ENCODE measurements at places on chromosomes 2 and 18. TPM values are rescaled to one million over a fixed set of nuclear protein-coding genes. Genes with fewer than 3 reads are reported as not detected.
A peak's percentile ranks its signal among the peaks of the same experiment; 100 is the strongest.

GRCh38 chr2:217402761-217403383, 543.0 kb upstream of the TNP1 start:
- DNase-seq: no peak

DNA sequence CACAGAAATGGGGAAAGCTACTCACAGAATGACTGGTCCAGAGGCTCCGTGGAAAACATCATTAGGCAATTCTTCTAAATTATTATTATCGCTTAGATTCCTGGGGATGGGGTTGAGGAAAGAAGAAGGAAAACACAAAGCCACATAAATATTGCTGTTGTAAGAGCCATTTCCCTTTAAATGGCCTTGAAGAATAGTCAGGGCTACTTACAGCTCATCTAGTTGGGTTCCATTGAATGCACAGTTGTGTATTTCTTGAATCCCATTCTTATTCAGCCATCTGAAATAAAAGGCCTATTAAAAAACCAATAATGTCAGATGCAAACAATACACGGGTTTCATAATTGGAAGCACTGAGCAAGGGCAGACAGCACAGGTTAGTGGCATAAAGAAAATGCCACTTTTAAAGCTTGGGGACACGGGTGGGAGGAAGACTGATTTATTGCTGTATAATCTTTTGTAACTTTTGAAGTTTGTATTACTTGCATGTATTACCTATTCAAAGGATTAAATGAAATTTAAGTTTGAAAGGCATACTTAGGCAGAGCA, 171.4 kb downstream of the FSHR start:
- DNase-seq: no peak

The DSC2 gene
- total RNA-seq: not detected

The SP5 gene
- total RNA-seq: not detected

- peak; percentile 36 for DNase-seq
Measured at GRCh38 chr2:195535911-195536522, 121.0 kb upstream of the SLC39A10 start.

- DNase-seq: no peak
Measured at GRCh38 chr18:10789180-10789579, 263.4 kb downstream of the NAPG start.

DNA sequence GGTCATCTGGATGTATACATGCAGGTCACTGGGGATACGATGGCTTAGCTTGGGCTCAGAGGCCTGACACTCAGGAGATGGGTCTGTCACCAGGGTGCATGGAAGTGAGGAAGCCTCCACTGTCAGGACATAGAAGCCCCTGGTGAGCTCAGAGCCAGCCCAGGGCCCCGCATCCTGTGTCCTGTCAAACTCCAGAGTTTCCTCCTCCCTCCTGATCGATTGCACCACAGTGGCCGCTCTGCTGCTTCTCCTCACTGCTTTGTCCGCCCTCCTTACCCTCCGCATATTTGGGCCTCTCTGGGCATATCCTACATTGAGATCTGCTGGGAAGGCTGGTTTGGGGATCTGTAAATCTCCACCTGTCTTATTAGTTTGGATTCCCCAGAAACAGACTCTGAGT, 37.5 kb upstream of the ATG16L1 start:
- DNase-seq: no peak

The EVX2 gene
- total RNA-seq: not detected

The EGR4 gene
- not detected for total RNA-seq

The FAM110C gene
- total RNA-seq: not detected

DNA sequence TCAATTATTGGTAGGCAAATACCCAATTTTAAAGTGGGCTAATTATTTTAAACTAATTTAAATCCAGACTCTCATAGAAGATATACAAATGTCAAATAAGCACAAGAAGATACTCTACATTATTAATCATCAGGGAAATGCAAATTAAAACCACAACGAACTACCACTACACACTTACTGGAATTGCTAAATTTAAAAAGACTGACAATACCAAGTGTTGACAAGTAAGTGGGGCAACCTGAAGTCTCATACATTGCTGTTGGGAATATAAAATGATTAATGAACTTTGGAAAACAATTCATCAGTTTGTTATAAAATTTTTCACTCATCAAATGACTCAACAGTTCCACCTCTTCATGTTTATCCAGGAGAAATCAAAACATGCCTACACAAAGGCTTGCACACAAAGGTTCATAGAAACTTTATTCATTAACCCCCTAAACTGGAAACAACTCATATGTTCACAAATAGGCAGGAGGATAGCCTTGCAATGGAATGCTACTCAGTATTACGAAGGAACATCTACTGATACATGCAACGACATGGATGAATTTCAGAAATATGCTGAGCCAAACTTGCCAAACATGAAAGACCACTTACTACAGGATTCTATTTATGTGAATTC, 120.8 kb downstream of the MCFD2 start:
- no peak for DNase-seq

DNA sequence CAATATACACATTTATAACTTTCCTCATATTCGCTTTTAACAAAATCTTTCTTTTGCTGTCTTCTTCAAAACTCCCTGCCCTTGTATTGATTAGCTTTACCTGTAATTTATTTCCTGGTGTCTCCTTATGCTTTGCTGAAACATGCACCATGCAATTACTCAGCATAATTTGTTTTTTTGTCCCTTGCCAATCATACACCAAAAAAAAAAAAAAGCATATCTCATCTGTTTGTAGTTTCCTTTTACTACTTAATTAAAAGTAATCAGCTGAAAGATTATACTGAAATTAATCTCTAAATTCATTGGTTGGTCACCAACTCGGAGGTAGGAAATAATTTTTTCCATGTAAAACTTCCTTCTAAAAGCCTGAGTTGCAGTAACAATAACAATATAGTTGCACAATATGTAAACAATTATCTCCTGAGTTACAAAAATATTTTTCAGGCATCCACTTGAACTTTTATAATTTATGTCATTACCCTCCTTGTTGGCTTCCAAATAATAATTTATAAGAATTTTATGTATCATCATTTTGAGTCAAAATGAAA, 53.0 kb upstream of the ROCK1 start:
- DNase-seq: no peak

The HAAO gene
- not detected for total RNA-seq

GRCh38 chr2:98548920-98549818, 59.1 kb downstream of the COA5 start:
- DNase-seq: peak; percentile 74

- no peak for DNase-seq
Measured at GRCh38 chr18:29071869-29072268, 894.9 kb upstream of the CDH2 start.

DNA sequence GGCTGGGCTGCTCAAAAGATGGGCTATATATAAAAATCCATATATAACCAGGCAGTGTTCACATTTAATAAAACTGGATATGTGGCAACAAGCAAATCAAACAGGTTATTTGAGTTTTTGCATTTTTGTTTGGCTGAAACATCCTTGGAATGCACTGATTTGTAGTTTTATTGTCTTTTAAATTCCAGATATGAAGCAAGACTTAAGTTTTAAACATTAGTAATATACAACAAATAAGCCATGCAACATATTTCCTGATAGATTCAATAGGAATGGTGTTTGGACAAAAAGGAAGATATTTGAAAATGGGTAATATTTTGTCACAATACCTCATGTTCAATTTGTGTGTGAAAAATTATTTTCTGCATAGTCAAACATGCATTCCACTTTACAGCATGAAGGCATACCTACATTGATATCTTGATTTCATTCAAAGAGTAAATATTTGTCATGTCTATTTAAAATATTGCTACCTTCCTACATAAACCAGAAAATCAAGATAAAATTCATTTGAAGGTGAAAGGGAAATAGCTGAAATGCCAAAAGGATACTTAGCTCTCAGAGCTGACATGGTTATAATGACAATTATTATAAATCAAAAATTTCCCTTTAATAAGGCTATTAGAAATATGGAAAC, 132.3 kb upstream of the NETO1 start:
- DNase-seq: no peak

GRCh38 chr2:150378686-150379085, 108.8 kb downstream of the RND3 start:
- no peak for DNase-seq

DNA sequence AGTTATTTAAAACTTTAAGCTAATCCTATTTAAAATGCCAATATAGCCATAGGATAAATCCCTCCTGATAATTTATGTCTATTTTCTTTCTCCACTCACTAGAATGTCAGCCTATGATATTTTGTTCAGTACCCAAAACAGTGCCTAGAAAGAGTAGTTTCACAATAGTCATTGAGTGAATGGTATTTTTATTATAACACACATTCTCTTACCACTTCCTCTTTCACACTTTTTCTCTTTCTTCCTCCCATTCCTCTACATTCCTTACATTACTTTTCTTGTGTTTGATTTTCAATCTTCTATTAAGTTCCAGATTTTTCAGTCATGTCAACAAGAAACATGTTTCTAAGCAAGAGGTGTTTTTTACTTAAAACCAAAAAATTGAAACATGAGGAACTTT, 327.6 kb upstream of the UBE2E3 start:
- no peak for DNase-seq

- DNase-seq: no peak
Measured at GRCh38 chr2:26978061-26978596, 7.7 kb downstream of the MAPRE3 start.

The STK25 gene
- total RNA-seq: 135 TPM

DNA sequence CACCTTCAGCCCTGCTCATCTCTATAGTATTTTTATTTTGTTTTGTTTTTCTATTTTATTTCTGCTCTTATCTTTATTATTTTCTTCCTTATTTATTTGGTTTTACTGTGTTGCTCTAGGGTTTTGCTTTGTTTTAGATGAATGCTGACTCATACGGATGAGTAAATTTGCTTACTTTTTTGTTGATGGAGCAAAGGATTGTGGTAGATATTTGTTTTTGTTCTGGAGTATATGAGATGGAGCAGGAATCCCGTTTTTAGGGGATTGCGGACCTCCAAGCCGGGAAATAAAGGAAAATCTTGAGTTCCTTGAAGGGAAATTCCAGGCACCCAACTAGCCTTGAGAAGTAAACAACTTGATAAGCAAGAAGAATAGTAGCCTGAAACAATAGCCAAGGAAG, 15.3 kb upstream of the COLEC12 start:
- DNase-seq: no peak

- DNase-seq: no peak
Measured at GRCh38 chr18:42310956-42311355, 355.9 kb downstream of the PIK3C3 start.

- peak; percentile 65 for DNase-seq
Measured at GRCh38 chr2:241636182-241637017, 558 bp downstream of the THAP4 start.

GRCh38 chr2:148957023-148957422, 81.5 kb upstream of the LYPD6B start:
- no peak for DNase-seq

GRCh38 chr2:57598551-57598950, 448.1 kb upstream of the VRK2 start:
- DNase-seq: no peak

The CXCR2 gene
- total RNA-seq: not detected

DNA sequence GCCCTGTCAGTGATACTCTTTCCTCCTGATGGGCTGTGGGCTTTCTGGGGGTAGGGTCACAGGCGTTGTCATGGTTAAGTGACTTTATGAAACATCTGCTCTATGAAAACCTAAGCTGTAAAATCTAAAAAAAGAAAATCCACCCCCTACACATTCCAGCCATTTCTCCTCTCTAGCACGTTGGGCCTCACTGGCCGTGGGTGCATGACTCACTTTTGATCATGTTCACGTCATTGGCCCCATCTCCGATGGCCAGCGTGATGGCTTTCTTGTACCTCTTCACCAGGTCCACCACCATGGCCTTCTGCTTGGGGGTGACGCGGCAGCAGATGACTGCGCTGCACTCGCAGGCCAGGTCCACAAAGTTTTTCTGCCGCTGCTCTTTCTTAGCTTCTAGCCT, 39.3 kb upstream of the NARS1 start:
- DNase-seq: no peak

- DNase-seq: no peak
Measured at GRCh38 chr2:140440815-140441214, 1660.6 kb upstream of the NXPH2 start.

DNA sequence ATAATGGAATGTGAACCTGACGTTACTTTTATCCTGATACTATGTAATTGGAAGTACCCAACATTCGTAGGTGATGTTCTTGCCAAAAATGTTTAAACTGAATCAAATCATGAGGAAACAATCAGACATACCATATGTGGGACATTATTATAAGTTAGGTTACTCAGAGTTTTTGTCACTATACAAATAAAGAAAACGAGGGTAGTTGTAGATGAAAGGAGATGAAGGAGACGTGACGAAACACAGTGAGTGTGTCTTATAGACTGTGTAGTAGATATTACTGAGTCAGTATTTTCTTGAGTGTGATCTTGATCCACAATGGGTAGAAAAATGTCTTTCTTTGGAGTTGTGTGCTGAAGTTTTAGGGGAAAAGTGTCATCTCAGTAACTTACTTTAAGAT, 176.8 kb downstream of the ZNF407 start:
- DNase-seq: no peak

DNA sequence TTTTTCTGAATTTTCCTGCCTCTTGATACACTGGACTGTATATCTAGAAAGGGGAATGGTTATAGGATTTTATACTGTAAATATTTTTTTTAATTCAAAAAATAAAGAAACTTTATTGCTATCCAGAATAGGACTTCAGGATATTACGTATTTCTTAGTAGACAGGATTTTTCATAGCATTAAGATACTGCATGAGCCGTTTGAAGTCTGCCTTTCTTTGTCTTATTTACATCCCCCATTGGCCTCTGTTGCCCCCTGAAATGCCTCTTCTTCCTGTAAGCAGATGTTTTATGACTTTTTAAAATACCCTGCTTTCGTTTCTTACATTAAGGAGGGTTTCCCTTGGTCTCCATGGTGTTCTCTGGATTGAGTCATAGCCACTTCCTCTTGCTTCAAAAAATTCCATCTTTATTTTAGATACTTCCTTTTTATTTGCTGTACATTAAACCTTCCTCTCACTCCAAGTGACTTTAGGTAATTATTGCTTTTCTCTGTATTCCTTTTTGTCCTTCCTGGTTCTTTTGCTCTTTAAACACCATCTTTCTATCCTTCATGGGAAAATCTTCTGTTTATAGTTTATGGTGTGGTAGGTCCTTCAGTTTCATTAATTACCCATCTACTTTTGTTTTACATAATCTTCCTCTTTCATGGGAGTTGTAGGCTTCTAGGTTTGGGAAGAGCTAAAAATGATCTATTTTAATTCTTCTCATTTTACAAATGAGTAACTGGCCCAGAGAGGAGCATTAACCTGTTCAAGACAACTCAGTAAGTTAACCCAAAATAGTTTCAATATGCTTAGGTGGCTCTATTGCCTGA, 72.6 kb downstream of the ZNF532 start:
- no peak for DNase-seq

DNA sequence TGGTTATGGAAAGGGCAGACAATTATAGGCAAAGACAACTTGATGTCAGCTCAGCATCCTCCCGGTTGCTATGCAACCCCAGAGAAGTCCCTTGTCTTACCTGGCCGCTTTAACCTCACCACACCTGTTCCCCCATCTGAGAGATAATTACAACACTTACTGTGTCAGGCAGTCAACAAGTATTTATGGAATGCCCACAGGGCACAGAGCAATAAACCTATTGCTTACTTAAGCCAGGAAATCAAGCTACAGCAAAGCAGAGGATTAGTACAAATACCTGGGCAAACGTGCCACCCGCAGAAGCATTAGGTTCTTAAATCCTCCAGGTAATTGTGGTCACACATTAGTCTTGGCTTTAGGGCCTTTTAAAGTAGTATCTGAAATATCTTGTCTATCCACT, 320.4 kb upstream of the REV1 start:
- no peak for DNase-seq
